NCI-H774 (cell line): ENCODE measurements at places on chromosomes 5 and 9.

DNA sequence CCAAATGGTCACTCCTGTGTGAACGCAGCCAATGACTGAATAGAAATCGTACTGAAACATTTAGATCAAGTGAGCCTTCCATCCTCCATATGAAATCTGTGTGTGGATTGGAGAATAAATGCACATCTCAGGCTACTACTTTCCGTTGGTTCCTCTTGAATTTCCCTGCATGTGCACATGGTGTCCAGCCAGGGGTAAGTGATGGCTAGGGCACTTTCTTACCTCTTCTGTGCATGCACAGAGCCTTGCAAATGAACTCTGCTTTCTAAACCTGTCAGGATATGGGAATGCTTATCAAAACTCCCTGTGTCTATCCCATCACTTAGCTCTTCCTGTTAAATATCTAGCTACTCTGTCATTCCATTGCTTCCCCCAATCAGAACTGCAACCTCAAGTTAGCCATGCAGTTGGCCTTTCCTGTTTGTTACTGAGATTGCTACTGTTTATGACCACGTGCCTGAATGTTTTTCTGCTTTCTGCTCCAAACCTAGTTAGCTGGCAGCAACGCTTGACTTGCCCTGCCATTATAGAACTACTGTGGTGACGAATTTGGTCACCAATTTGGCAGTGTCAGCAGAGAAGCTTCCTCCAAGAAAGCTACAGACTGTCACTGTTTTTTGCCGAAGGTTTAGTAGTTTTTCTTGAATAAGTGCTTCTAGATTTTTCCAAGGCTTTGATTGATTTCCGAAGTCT, 661.6 kb downstream of the LRRC70 start:
- no peak for DNase-seq

- no peak for DNase-seq
Measured at GRCh38 chr9:4146293-4146692, 153.6 kb downstream of the GLIS3 start.

DNA sequence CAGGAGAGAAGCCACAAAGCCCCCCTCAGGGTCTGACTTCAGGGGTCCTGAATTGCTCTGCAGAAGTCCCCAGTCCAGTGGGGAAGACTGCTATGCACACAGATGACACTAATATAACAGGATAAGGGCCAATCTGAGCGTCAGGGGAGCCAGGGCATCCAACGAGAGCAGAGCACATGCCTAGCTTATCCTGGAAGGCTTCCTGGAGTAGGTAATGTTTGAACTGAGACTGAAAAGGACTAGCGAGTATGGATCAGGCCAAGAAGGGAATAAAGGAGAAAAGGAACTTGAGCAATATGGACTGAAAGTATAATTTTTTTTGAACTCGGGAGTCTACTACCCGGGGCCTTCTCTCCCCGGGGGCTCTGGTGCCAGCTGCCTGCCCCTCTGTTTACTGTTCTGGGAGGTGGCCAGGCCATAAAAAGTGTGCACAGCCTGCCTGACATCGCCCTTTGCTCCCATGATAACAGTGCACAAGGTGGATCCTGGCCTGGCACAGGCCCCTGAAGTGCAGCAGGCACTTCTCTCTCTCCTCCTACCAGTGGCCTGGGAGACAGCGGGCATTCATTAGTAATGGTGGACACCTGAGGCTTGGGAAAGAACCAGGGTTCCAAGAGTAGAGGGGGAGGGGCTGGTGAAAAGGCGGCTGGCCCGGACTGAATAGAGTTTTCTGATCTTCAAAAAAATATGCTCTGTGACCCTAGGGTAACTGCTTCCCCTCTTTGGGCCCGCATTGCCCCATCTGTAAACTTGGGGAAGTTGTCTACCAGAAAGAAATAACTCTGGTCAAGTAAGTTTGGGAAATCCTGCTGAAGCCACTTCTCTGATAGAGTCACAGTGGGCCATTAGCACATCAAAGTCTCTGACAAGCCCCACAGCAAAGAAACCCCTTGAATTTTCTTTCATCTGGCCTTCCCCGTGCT, 4.6 kb upstream of the SLC6A7 start:
- DNase-seq: no peak

DNA sequence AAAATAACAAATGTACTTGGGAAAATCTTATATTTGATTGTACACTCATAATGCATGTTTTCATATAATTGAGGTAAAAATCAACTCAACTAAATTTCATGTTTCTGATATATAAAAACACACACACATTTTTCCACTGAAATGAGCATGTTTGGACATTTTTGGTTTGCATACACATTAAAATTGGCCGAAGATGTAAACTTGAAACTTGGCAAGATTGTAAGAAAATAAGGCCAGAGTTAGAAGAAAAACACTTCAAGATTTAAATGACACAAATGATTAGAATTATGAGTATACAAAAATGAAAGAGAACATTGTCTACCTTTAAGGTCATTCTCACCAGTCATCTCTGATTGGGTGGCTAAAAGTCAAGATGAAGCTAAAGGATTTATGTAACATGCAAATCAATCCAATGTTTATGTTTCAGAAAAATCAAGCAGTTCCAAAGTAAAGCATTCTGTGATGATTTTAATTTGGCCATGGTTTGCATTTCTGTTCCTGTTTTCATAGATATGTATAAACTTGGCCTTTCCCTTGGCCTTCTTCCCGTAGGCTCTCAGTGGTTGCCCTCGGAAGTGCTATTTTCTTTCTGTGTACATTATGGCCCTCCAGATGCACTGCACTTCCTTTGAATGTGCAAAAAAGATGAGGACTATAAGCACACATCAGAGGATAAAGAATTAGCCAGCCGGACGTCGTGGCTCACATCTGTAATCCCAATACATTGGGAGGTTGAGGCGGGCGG, 1105.4 kb upstream of the DMAC1 start:
- no peak for DNase-seq

GRCh38 chr9:19381656-19382055, 1.6 kb upstream of the RPS6 start:
- DNase-seq: no peak
